CD4-positive, alpha-beta memory T cell (primary cell): ENCODE measurements at places on chromosomes 4 and X.

- no peak for DNase-seq
These were observed 1015.8 kb upstream of the GRIA3 start for GRCh38 chrX:122168241-122168640.

DNA sequence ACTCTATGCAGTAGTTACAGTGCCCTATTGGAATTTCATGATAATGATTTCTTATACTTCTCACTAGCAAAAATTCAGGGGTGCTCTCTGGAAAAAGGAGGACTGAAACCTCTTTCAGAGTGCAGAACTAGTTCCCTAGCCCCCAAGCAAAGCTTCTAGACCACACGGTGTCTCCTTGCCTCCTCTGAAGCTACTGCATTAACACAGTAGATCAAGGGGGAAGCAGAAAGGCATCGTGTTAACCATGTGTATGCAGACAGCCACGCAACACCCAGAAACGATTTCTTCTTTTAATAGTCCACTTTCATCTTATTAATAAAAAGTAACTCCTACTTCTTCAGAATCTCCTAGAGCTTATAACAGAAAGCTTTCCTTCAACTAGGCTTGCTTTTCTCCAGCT, 44.7 kb downstream of the MAML3 start:
- no peak for DNase-seq

- DNase-seq: no peak
These were observed 428.2 kb downstream of the ADAM29 start for GRCh38 chr4:175346376-175346775.

DNA sequence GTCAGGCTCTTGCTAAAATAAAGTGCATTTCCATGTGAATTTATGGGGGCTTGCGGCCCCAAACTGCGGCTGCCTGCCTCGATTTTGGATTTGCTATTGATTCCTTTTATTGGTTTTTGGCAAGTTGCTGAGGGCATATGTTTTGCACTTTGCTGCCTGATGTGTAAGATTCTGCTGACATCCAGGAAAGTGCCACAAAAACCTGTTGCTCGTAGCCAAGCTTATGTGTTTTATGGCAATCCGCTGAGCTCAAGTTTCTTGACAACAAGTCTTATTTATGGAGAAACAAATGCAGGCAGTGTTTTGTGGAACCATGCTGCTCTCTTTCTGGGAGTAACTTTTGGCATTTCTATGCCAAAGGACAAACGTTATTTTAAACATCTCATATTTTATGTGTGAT, 97.3 kb upstream of the DDIT4L start:
- DNase-seq: no peak

DNA sequence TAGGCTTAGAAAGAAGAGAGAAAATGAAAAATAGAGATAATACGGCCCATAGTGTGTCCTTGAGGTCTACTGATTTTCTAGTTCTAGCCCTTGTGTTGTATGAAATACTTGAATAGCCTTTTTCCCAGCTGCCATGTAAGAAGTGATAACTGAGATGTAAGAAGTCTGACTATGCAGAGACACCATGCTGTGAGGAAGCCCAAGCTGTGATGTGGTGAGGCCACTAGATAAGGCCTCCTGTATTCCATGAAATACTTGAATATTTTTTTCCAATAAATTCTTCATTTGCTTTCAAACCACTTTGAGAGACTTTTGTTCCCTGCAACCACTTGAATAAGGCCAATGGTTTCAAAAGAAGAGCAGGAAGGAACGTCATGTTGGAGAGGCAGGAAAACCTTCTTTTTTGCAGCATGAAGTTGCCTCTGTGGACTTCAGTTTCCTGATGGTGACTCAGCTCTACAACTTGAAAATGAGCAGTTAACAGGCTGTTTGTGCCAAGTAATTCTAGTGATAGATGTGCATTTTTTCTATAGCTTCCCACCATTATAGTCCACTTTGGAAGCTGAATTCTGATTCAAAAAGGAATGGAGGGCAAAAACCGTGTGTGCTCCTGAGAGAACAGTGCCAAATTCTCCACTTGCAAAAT, 25.5 kb upstream of the FAM9C start:
- no peak for DNase-seq

DNA sequence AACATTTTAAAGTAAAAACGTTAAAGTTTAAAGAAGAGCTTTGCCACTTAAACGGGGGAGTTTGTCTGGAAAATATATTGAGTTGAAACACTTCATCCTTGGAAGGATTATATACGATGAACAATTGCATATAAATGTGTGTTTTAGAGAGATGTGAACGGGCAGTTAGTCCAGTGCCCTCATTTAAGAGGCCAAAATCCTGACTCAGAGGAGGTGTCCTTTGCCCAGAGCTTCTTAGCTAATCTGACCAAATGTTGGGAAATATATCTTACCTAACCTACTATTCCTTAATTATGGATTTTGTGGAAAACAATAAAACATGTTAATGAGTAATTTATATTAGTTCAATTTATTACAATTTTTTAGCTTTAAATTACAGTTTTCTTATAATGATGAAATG, 327.2 kb upstream of the DIPK2B start:
- no peak for DNase-seq

DNA sequence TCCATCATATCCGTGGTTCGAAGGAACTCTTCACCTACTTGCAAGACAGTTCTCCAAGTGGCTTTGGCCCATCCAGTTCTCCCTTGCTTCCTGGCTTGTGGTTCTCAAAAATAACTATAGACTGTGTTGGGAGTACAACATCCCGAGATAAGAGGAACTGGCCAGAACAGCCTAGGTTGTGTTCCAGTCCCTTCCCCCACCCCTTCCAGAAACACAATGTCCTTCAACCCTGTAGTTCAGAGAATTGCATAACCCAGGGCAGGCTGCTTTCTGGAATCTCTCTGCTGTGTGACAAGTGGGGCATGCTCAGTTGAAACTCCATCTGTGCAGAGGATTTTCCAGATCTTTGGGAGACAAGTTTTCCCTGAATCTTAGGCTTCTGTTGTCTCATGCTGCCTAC, 206.5 kb downstream of the PCDH10 start:
- no peak for DNase-seq

GRCh38 chr4:68349279-68349648, 626 bp downstream of the YTHDC1 start:
- peak; percentile 52 for DNase-seq

- no peak for DNase-seq
These were observed 52.2 kb upstream of the ADRA2C start for GRCh38 chr4:3713817-3714641.

GRCh38 chr4:84547211-84547610, 35.7 kb upstream of the CDS1 start:
- DNase-seq: no peak

DNA sequence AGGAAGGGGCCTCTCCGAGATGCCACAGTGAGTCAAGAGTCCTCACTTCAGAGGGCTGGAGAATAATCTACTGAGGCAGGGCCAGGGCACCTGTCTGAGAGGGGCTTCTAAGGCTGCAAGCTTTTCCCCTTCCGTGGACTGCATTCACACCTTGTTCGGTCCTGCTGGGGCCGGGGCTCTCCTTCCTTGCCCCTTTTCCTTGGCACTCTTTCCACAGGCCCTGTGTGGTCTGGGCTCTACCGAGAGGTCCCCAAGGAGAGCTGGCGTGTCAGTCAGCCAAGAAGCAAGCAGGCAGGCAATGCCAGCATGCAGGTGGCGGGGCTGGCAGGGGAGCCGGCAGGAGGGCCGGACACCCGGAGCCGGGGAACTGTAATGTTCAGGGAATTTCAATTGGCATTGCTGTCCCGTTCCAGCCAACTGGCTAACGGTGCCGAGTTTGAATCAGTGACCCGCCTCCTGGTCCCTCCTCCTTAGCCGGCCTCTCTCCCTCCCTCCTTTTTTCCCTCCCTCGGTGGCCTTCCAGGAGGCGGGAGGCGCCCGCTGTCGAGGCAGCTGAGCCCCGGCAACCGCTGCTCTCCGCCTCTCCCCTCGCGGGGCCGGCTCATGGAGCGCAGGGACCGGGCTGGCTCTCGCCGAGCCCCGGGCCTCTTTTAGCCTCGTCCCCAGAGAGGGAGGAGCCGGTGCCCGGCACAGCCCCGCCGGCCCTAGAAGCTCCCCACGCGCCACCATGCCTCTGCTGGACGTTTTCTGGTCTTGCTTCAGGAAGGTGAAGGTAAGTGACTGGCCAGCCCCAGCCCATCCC, at the start of gene STARD8:
STARD8 (plus strand) TSS at position 511 of the 802 bp plus-strand sequence; CDS start at position 728, 217 bp downstream.
- no peak for DNase-seq

- DNase-seq: no peak
These were observed 61.5 kb downstream of the CCNI start for GRCh38 chr4:77014256-77014655.

GRCh38 chr4:80452768-80453167, 117.2 kb downstream of the CFAP299 start:
- DNase-seq: no peak

DNA sequence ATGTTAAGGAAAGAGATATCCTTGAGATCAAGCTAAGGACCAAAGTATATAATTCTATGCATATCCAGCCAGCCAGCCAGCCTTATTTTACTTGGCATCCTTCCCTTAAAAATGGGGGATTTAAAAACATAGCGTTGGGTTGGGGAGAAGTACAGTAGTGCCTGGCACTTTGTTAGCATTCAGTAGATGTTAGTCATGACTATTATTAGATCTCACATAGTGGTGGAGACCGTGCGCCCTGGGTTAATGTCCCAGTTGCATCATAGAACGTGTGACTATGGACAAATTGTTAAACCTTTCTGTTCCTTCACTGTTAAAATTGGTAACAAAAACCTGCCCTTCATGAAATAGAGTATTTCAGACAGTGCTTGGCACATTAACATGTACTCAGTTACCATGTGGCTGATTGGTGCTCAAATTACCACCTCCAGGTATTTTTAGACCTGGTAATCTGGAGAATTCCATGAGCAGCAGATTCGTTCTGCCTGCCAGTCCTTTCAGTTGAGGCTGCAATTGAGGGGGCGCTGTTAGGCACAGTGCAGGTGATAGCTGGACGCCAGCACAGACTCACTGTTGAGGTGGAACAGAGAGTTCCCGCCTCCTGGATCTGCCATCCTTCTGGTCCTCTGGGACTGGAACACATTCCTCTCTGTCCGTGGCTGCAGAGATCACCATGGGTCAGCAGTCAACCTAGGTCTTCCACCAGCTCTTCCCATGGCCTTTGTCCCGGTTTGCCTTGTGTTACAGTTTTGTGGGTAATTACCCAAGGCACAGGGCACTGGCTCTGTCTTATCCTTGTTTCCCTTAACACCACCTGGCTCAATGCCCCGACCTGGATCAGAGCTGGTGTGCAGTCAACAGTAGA, 31.7 kb downstream of the RBBP7 start:
- DNase-seq: no peak

DNA sequence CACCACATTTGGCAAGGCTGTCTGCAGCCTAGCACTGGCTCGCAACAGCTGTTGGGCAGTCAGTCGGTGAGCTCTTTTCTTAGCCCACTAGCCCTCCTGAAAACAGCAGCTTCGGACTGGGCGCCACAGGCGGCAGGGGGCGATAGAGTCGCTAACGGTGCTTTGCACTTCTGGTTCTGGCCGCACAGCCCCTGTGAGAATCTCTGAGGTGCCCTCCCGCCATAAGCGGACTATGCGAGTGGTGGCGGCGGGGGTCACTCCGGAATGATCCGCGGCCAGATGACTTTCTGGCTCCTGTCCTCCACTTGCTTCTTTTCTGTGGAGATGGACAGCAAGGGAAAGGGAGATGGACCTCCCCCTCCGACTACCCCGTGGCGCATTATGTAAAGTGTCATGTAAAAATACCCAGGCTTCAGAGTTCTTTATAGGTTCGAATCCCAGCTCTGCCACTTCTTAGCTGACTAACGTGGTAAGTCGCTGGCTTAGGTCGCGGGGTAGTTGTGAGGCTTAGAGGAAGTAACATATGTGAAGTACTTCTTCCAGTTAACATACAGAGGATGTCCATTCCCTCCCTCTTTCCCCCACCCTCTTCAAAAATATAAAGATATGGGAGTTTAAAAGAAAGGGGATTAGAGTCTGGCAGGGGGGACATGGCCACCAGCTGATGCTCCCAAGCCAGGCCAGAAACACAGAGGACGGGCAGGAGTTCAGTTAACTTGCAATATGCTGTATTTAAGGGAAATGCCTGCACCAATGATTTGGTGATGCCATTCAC, 11.0 kb downstream of the ARHGAP36 start:
- DNase-seq: no peak

DNA sequence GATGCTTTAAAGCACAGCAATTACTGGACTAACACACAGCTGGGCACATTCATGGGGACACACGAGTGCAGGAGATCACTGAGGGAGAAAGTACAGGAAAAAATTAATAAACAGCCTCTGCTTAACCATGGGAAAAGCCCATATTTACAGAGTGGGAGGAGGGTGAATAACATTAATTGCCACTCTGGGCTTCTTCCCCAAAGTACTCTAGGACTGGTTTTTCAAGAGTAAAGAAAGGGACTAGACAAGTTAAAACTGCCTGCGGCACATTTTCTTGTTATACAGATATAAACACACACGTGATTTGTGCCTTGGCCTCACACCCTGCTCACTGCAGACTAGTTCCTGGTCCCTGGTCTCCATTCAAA, 179.7 kb upstream of the TET2 start:
- DNase-seq: no peak

DNA sequence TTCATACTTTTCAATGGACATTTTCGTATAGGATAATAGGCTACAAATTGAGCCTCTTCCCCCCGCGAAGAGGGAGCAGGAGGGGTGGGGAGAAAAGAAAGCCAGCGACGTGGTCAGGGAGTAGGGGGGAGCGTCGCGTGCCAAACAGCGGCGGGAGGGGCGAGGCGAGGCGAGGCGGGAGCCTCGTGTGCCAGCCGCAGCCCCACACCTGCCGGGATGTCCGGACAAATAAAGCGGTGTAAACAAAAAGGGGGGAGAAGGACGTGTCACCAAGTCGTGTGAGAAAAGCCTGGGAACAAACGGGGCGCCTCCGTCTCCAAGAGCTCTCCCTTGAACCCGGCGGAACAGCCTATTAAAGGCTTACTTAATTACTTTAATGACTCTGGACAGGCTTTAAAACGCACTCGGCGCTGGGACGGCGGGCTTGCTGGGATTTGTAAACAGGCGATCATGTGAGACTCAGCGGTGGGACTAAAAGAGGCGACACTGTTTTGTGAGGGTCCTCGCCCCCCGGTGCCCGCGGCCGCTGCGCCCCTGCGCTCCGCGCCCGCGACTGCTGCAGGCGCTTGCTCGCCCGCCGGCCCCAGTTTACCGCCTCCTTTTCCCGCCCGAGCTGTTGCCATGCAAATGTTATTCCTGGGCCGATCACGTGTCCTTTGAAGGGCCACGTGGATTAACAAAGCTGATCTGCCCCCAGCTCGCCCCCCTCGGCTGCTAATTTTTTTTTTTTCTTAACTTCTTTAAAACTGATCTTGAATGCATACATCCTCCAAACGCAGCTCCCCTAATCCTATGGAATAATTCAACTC, at the start of gene HELT:
HELT (plus strand) TSS at position 527 of the 809 bp plus-strand sequence. CDS start 439 bp downstream, outside the sequence.
- DNase-seq: no peak

DNA sequence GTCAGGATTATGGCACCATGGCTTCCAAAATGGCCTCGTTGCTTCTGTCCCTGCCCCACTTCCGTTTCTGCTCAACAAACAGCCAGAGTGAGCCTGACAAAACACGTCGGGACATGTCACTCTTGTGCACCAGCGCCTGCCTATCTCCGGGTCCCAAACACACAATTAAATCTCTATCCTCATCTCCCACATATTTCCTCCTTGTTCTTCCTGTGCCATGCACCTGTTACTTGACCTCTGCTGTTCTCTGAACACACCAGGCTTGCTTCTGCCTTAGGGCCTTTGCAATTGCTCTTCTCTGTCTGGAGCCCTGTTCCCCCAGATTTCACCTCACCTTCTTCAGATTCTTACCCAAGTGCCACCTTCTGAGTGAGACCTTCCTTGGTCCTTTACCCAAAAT, 12.7 kb upstream of the CD38 start:
- DNase-seq: no peak
